Activated CD8-positive, alpha-beta memory T cell treated with anti-CD3 and anti-CD28 coated beads for 24 hours (primary cell): ENCODE measurements at places on chromosomes 6 and 20.

DNA sequence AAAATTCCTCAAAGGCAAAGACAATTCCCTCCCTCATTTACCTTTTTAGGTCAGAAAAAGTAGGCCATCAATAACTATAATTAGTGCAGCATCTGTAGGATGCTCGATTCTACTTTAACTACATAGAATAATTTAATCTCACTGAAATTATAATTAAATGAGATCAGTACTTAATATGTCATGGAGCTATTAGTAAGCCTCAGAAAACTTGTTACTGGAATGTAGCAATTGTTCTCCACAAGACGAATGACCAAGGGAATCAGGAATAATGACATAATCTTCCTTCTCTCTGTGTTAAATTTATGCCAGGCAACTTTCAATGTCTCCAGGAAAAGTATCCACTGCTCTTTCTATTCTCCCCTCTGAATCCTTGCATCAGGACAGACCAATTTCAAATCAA lies 34.1 kb downstream of the SESN1 start:
- DNase-seq: no peak

- DNase-seq: no peak
These were observed 29.0 kb upstream of the SRF start for GRCh38 chr6:43142101-43142500.

DNA sequence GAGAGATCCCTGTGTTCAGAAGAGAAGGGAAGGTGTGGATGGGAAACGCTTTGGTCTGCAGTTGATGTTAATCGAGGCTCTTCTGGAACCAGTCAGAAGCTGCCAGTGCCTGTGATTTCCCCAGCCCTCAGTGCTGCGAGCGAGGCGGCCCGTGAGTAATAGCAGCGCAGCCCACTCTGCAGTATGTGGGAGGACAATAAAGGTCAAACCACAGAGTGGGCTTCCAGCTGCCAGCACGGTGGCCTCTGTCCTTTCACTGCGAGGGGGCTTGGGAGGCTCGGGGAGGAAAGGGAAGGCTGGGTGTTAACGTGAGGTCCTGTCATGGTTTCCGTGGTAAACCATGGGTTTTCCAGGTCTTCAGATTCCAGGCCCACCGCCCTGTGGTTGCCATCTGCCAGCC lies 32.3 kb upstream of the TAGAP start:
- peak; percentile 87 for DNase-seq

DNA sequence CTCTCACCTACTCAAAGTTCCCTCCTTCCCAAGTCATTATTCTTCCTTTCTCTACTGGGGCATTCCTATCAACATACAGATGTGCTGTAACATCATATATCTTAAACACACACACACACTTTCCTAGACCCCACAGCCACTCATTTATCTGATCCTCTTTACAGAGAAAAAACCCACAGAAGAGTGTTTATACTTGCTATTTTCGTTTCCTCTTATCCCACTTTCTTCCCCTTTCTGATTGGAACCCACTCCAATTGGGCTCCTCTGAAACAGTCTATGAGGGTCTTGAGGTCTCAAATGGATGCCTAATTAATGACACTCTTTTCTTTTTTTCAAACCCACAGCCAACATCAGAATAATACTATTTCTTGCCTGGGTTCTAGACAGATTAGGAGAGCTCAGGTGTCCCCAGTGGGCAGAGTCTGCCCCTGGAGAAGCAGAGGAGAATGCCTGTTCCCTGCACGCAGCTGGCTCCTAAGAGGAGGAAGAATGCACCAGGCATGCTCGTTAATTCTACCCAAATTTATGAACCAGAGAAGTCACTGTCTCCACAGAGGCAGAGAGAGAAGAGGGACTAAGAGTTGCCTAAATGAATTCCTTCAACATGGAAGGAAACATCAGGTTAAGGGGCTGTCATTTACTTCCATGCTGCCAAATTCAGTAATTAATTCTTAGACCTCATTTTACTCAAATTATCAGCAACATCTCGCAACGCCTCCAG lies 65.9 kb downstream of the CRYBG1 start:
- no peak for DNase-seq

- no peak for DNase-seq
These were observed 47.3 kb downstream of the LY86 start for GRCh38 chr6:6635869-6636268.

- DNase-seq: no peak
These were observed 10.0 kb upstream of the BNIP5 start for GRCh38 chr6:36346486-36347273.

- DNase-seq: no peak
These were observed 91.7 kb upstream of the B3GAT2 start for GRCh38 chr6:71048320-71049164.

- DNase-seq: no peak
These were observed 8.8 kb downstream of the DEFB129 start for GRCh38 chr20:235891-236290.

DNA sequence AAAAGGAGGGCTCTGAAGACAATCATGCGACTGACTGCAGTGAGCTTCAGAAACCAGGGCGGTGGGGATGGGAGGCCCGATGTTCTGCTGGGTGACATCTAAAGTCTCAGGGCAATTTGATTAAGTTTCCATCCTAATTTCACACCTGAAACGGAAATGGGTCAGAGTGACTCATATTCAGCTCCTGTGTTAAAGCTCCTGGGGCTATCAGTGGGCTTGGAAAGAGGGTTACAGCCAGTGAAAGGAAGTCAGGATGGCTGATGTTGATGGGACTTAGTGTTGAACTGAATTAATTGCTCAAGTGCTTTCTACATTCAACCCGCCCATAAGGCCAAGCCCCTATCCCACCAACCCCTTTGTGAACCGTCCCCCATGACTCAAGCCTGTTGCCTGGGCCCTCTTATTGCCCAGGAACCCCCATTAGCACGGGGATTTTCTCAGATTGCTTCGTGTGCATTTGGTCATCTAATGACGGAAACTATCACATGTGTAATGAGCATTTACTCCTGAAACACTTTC lies 47.1 kb upstream of the TBC1D7 start:
- DNase-seq: peak; percentile 74

- DNase-seq: no peak
These were observed 253.5 kb downstream of the GJA1 start for GRCh38 chr6:121688974-121689373.

DNA sequence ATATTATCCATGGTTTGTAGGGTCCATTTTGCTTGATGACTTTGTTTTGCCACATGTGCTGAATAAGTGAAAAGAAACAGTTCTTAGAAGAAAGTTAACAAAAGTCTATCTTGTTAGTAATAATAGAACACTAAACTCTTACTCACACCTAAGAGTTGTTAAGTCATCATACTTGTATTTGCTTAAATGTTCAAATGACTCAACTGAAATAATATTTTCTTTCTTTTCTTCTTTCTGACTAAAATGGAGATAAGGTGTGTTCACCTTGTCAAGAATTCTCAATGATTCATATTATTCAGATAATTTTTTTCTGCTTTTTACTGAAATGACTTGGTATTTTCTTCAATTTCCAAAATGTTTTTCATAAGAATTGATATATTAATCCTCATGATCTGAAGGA lies 327.2 kb downstream of the HTR1B start:
- DNase-seq: no peak

DNA sequence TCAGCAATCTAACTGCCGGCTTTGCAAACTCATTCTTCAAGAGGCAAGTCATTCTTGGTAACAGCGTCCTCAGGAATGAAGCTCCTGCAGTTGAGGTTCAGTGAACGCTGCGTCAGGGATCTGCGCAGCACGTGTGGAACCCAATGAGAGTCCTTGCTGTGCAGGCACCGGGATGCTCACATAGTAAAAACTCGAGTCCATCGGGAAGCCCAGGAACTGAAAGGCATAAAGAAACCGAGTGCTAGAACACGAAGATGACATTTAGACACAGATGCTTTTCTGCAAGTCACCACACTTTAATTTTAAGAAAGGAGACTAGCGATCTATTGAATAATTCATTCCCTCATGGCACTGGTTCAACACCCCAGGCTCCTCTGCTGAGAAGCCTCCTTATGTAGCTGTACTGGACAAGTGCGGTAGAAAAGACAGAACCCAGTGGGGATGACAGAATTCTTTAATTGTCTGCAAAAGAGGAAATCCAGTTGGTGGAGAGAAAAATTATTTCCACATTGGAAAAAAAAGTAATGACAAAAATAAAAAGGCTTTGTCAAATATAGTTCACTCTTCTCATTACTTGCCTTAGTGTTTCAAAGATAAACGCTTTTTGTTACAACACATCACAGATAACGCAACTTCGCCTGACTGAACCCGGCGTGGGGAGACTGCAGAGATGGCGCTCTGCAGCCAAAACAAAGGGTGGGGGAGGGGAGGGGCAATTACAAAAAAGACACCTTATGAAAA lies 1.9 kb upstream of the AFDN start:
- DNase-seq: no peak

- no peak for DNase-seq
These were observed 792 bp downstream of the RSPH3 start for GRCh38 chr6:158999154-158999665.

GRCh38 chr6:35919085-35919826 lies 1.6 kb downstream of the SRPK1 start:
- no peak for DNase-seq

- no peak for DNase-seq
These were observed 93.1 kb downstream of the RREB1 start for GRCh38 chr6:7200598-7201443.

DNA sequence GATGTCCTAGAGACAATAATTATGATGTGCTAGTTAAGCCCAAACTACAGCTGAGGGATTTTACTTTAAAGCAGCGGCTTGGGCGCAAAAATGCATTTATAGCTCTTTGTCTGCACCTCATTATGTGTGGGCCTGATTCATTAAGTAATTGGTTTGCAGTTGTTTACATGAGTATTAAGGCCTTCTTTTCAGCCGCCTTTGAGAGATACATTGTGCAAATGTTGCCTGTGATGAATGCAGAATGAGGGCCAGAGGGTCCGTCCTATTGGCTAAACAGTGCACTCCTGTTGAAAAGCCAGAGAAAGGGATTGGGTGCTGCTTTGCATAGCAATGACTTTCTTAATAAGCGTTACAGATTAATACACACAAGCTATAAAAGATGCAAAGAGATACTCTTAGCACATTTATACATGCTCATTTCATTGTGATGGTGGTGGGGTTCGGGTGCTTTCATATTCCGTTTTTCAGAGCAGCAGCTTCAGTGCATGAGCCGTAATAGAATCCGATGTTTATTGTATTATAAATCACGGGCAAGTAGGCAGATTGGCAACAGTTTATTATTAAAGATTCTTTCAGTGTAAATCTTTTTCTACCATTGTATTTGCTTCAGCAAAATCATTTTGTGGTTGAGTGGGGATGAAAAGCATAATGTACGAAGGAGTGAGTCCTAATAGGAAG lies 68.2 kb upstream of the XRN2 start:
- DNase-seq: no peak

GRCh38 chr6:129646642-129647041 lies 63.3 kb downstream of the ARHGAP18 start:
- no peak for DNase-seq

DNA sequence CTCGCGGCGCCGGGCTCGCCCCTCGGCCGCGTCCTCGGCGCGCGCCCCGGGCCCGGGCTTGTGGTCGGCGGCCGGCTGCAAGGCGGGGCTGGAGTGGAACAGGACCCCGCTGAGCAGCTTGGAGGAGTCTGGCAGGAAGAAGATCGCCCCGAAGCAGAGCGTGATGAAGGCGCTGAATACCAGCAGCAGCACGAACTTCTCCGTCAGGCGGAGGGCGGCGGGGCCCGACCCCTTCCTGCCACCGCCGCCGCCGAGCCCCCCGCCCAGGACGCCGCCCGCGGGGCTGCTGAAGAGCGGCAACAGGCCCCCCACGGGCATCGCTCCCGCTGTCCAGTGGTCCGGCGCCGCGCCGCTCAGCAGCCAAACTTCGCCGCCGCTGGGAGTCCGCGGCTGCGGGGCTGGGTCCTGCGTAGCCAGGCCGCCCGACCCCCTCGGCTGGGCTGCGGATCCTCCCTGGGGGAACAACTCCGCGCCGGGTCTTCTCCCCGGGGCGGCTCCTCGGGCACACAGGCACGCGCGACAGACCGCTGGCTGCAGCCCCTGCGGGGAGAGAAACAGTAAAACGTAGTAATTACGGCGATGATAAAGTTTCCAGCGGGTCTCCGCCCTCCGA lies 707 bp downstream of the MAN1A1 start:
- DNase-seq: no peak

DNA sequence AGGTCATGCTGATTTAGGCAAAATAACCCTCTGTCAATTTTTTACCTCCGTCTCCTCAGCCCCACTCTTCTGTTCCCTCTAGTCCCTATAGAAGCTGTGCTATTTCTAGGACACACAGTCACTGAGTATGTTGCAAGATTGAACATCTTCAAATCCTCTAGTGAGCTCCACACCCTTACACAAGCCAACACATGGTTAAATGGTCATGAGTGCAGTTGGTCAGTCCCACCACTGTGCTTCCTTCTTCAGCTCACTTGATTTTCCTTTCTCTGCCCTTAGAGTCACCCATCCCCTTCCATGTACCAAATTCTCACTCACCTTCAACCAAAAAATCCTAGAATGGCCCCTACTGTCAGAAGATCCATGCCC lies 48.2 kb upstream of the F13A1 start:
- DNase-seq: no peak

DNA sequence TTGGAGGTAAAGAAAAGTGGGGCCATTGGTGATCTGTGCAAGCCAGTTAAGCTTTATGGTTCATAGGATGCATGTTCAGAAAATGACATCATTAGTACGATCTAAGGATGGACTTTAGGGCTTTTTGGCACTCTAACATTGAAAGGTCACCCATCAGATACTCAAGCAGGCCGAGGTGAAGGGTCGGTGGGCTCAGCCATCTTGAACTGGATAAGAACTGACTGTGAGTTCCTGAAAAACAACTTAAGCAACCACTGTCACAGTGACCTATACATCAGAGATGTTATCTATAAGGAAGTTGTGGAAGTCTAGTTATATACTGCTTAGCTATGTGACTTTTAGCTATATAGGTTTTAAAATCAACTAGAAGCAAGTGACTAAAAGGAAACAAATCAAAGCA lies 13.0 kb upstream of the ITCH start:
- DNase-seq: no peak

DNA sequence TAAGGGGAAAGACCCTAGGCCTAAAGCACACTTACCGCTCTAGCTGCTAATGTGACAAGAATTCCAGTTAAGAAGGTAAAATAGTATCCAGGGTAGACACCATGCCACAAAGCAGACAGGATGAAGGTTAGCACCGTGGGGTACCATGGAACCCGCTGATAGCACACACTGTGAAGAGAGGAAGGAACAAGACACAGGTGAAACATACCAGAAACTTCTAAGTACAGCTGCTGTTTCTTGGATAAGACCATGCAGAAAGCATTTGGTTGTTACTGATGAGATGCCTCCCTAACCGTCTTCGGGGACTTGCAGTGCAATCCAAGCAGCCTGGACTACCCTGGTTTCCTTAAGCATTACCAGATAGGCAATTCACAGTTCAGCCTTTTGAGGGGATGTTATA lies 99.4 kb downstream of the MBOAT1 start:
- no peak for DNase-seq

- DNase-seq: no peak
These were observed at the start of gene LRRN4 for GRCh38 chr20:6053776-6054688. TSS of gene LRRN4 (minus strand) at chr20:6054060. CDS start at chr20:6052799, 1,261 bp downstream.
